Calu3 (cell line): ENCODE measurements at places on chromosomes 2 and 18. TPM values are rescaled to one million over a fixed set of nuclear protein-coding genes. Genes with fewer than 3 reads are reported as not detected.

DNA sequence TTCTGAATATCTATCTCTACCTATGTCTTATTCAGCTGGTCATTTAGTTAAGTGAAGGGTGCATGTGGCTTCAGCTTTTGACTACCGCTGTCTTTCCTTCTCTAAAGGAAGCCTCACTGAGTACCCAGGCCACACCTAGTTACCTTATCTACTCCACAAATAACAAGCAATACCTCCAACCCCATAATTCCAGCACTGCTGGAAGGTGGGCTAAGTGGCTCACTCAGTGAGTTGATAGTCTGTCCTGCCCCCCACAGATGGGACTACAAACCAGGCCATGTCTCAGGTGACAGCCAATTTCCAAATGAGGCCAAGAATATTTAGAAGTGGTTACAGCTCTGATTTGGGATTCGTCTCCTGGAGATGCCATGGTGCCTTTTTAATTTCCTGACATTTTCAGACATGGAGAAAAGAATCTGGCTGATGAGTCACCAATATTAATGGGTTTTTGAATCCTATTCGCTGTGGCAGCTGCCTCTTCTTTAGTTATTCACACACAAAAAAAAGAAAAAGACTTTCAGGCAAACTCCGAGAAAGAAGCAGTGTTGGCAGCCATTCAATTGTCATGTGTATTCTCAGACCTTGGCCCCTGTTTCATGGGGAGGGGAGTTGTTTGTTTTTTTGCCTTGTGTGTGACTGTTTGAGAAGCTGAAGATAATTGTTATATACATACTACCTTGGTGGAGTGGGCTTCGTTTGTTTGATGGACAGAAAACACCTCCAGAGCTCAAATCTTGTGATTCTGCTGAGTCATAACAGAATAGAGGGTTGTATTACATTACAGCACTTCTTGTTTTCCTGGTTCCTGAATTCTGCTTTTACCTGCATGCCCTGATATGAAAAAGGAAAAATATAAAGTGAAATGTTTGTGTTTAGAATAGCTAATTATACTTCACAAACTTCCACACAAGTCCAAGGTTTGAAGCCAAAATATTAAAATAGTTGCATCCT, 64.2 kb downstream of the SCG2 start:
- DNase-seq, result no peak

DNA sequence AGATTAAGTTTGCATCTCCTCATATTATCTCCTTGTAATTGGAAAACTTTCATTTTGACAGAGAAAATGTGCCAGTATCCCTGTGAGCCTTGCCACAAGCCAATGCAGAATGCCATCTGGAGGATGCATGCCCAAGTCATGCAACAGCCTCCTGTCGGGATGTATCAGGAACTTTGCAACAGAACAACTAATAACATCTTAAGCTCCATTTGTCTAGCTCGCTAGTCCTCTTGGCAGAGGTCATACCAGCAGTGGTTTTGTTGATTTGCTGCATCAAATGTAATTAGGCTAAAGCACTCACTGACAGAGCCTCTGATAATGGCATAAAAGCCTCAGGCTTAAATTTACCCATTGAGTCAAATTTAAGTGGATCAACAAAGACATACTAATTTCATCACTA, 125.8 kb downstream of the UBE2E3 start:
- no peak for DNase-seq

GRCh38 chr2:113156278-113157117, 17.3 kb upstream of the PSD4 start:
- peak; percentile 52 for DNase-seq

DNA sequence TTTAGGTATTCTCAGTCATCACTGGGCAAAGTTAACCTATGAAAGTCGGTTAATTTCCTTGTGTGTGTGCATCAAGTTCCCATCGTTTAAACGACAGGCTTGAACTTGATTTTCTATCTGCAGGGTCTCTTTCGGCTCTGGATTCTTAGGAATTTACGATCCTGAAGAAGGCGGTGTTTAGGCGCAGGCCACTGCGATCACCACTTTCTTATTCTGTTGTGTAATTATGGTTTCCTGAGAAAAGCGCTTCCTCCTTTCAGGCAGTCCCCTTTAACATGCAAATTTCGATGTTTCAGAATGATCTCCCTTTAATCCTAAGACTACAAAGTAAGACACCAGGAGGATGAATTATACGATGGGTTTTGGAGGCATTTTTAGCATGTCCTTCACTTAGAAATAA, 27.9 kb upstream of the MBP start:
- DNase-seq, result no peak

- DNase-seq, result peak; percentile 61
Observed at GRCh38 chr2:75199428-75200011, at the start of gene TACR1. TACR1 (minus strand) TSS chr2:75199520; CDS start chr2:75198934, 586 bp downstream.

DNA sequence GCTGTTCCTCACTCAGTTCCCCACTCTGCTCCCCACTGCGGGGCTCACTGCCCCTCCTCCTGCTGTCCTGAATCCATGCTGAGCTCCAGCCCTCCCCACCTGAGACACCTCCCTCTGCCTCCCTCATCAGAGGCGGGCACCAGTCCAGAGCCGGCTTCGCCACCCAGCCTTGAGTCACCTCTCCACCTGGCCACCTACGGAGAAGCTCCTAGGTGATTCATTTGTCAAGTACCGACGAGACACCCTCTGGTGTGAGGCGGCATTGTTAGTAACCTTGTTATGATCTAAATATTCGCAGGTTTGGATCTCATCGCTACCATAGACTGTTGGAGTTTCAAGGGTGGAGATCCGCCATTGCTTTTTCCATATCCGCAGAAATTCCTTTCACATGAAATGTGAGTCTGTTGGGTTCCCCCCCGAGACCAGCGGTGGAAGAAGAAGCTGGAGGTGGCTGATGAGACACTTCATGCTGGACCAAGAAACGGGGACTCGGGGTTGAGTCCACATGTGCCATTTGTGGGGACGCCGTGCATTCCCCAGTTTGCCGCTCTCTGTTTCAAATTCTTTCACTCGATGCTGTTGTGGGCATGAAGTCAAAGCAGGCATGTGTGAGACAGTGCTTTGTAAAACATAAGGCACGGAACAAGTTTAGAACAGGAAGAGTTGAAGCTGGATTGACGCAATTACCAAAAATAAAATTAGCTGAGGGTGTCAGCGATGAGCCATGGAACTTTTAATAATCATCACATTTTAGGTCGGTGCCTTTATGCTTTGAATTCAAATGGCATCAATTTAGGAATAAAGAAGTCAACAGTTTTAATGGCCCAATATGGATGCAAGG, 259.8 kb upstream of the HDAC4 start:
- no peak for DNase-seq

DNA sequence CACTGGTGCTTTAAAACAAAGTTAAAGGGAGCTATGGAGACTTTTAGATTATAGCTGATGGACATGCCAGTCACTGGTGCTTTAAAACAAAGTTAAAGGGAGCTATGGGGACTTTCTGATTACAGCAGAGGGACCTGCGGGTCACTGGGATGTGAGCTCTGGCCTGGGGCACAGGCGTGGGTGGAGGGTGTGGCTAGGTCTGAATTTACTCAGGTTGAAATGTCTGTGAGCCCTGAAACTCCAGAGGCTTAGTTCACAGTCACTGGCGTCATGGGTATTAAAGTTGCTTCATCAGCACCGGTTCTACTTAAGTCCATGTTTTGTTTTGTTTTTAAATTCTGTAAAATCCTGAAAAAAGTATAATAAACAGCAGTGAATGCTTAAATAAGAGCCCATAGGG, 49.0 kb upstream of the TMEM18 start:
- no peak for DNase-seq

DNA sequence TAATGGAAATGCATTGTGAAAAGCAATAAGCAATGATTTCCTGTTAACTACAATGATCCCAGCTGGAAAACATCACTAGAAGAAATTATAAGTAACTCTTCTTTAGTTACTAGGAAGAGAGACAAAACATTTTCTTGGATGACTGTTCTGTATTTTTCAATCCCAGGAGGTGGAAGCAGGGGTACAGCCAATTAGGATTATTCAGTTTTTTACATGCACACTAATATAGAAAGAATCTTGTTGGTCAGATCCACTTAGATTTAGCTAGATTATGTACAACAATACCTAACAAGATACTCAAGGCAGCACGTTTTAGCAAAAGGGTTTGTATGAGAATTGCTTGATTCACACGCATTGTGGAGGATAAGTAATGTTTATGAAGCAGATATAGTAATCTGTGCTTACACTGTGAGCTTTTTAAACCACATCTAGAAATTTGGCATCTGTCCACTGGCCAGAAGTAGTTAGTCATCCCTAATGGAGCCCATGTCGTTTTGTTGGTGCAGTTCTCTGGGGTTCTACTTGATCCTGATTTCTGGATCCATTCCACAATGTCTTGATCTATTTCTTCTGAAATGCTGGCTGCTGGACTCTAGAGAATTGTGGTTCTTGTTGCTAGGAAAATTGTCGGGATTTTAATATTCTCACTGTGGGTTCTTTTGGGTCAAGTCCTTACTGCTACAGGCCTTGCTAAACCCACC, 199.7 kb downstream of the ADCYAP1 start:
- no peak for DNase-seq

Gene IL18RAP
- total RNA-seq, result not detected in 2 replicates

Gene CYP26B1
- total RNA-seq, result 3.0 and 5.1 TPM in 2 replicates

Gene EMILIN2
- 8.0 and 10.3 TPM in 2 replicates for total RNA-seq

Gene GPR75
- total RNA-seq, result 5.4 and 7.5 TPM in 2 replicates
